Right hindlimb (tissue), 1 donor: ENCODE measurements at places on chromosomes 3 and 15.
A peak's percentile ranks its signal among the peaks of the same experiment; 100 is the strongest.

- no peak for DNase-seq
Measured at GRCh38 chr15:62840526-62841268, 201.8 kb upstream of the TPM1 start.

DNA sequence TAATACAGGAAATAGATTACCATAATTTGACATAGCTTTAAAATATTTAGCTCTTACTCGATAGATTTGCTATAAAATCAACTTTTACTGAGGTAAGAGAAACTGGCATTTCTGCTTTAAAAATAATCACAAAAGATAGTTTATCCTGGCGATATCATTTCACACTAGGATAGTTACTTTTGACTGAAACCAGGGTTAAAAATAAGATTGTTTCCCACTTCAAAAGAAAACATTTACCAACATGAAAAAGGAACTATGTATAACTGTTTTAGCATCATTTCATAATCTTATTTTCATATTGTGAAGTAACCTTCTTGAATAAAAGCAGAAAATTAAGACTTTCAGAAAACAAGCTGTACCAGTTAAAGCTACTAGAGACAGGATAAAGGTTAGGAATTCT, 15.3 kb downstream of the PSMD6 start:
- DNase-seq = no peak

DNA sequence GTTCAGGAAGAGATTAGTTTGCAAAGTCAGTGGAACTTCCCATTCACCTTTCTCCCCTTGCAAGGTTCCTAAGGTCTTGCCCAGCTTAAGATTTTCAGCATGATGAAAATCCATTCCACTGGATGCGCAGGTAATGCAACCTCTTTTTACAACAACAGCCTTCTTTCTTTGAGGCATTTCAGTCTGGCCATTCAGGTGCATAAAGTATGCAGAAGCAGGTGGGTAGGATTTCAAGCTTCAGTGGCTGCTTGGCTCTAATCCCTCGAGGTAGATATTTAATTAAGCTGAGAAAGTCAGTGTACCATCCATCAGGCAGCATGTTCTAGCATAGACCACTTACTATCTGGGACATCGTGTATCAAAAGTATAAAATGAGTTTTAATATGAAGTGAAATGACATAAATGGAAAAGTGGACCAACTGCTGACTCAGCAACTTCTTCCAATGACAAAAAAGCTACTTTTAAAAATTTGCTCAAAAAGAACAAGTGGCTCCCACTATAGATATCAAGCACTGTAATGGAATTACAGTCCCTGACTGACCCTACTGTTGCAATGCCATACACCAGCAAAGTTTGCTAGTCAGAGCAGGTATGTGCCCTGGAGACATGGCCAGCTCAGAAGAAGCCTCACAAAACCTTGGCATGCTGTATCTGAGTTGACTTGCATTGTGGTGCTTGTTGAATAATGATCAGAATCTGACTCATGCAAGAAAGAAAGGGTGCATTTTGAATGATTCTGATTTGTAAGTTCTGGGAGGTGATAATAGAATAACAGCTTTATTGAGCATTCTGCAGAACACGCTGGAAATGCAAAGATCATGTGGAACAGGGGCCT, 459.9 kb upstream of the MCTP2 start:
- no peak for DNase-seq

- DNase-seq = no peak
Measured at GRCh38 chr3:88921986-88922385, 185.4 kb upstream of the EPHA3 start.

GRCh38 chr3:46393554-46394434, 13.1 kb downstream of the CCR5AS start:
- no peak for DNase-seq

DNA sequence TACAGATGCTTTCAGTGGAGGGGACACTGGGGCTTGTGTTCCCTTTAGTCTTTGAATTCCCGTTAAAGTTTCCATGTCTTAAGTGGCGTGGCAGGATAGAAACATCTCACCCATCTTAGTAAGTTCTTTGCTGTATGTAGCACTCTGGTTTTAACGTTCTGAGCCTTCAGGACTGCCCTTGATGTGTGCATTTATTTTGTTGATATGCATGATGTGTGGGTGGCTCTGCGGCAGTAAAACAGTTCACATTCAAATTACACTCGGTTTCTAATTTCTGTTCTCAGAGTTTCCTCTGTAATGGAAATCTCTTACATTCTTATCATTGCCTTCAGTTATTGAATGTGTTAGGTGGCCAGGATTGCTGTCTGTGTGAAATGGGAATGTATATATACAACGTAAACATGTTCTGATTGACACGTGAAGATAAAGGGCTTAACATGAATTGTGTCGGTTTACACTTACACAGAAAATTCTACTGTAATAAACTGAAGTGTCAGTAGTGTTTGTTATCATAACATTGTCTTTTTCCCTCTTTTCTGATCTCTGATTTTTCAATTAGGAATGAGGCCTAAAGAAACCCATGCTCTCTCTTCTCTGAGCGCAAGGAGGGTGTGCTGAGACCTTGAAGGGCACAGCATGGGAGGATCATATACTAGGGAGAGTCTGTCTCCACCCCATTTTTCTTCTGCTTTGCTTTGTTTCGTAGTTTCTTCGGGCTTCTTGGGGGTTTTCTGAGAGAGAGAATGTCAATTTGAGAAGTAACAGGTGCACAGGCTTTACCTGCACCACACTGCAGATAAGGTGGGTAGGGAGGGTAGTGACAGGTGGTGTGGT, 51.5 kb downstream of the IGF1R start:
- DNase-seq = no peak

GRCh38 chr3:158790901-158791589, 10.8 kb upstream of the MFSD1 start:
- peak; percentile 49 for DNase-seq

GRCh38 chr15:26614734-26615133, 158.1 kb downstream of the GABRB3 start:
- DNase-seq = no peak

- DNase-seq = no peak
Measured at GRCh38 chr3:10004506-10004905, 17.9 kb upstream of the EMC3 start.

- DNase-seq = peak; percentile 78
Measured at GRCh38 chr15:60804986-60805949, 326.3 kb upstream of the ICE2 start.

GRCh38 chr15:40365624-40366456, 7.8 kb downstream of the DISP2 start:
- no peak for DNase-seq

DNA sequence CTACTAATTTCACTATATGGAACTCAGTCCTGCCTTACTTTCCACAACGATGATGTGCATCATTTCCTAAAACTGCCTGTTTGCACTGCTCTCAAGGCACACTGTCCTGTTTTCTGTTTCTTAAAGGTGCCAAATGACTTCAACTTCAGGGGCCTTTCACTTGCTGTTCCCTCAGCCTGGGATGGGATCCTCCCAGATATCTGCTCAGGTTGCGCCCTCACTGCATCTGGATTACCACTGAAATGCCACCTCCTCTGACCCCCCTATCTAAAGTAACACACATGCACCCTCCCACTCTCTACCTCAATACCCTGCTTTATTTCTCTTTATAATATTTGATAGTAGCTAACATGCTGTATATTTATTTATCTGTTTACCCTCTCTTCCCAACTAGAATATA, 123.8 kb upstream of the CMC1 start:
- DNase-seq = no peak

DNA sequence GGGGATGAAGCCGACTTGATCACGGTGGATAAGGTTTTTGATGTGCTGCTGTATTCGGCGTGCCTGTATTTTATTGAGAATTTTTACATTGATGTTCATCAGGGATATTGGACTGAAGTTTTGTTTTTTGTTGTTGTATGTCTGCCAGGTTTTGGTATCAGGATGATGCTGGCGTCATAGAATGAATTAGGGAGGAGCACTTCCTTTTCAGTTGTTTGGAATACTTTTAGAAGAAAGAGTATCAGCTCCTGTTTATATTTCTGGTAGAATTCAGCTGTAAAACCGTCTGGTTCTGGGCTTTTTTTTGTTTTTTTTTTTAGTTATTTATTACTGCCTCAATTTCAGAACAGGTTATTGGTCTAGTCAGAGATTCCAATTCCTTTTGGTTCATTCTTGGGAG, 93.7 kb downstream of the SLC25A26 start:
- no peak for DNase-seq

DNA sequence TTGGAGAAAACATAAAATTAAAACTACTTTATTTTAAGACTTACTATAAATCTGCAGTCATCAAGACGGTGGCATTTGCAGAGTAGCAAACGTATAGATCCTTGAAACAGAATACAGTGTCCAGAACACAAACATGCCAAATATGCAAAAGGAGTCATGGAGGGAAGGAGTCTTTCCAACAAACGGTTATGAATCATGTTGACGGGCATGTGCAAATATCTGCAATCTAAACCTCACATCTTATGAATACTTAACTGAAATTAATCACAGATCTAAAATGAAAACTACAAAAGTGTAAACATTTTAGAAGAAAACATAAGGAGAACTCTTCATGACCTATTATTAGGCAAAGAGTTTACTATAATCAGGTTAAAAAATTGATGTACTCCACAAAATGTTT, 69.4 kb downstream of the TFRC start:
- no peak for DNase-seq

GRCh38 chr15:88072598-88073390, 183.7 kb downstream of the NTRK3 start:
- no peak for DNase-seq

DNA sequence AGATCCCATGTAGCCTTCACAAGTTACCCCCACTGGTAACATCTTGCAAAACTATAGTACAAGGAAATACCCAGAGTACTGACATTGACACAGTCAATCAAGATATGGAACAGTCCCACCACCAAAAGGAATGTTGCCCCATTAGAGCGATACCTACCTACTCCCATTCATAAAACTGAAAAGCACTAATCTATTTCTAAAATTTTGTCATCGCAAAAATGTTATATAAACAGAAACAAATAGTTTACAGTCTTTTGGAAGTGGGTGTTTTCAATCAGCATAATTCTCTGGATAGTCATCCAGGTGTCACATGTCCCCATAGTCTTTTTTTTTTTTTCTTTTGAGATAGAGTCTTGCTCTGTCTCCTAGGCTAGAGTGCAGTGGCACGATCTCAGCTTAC, 156.9 kb upstream of the AGTR1 start:
- no peak for DNase-seq

DNA sequence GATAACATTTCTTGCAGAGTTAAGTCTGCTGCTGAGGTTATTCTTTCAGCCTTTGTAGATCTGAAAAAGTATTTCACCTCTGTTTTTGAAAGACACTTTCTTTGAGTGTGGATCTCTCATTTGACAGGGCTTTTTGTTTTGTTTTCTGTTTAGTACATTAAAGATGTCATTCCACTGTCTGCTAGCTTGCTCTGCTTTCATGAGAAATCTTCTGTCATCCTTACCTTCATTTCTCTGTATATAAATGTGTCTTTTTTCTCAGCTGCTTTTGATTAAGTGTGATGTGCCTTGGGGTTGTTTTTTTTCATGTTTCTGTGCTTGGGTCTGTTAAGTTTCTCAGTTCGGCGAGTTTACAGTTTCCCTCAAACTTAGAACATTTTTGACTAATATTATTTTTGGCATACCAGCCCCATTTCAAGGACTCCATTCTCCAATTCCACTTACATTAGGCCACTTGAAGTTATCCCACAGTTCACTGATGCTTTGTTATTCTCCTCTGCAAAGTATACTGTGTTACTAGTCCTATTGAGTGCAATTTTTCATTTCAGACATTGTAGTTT, 43.9 kb upstream of the CA12 start:
- DNase-seq = no peak

- no peak for DNase-seq
Measured at GRCh38 chr15:51492528-51492927, 130.0 kb downstream of the DMXL2 start.

GRCh38 chr15:58419803-58420524, 11.8 kb upstream of the LIPC start:
- DNase-seq = no peak

GRCh38 chr3:44208568-44208967, 33.1 kb upstream of the TOPAZ1 start:
- DNase-seq = no peak

DNA sequence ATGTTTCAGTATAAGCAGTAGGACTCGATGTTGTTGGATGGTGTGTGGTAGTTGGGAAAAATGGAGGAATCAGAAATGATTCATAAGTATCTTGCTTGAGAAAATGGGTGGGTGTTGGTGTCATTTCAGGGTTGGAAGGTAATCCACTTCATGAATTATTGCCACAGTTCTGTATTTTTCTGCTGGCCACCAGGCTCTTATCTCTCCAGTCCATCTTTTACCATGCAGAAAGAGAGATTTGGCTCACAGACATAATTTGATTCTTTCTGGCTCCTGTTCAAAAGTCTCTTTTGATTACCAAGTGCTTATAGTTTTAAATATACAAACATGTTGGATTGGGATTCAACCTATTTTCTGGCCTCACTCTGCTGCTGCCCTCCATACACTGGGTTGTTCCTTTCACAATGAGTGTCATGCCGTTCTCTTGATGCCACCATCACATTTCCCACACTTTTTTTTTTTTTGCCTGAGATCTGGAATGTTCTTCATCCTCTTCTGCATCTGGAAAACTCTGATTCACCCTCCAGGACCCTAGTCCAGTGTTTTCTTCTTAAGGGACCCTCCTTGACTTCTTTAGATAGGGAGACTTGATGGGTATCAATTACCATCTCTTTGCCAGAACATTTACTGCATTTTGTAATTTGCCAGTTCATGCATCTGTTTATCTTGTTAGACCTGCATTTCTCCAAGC, 69.4 kb upstream of the GAP43 start:
- DNase-seq = no peak

DNA sequence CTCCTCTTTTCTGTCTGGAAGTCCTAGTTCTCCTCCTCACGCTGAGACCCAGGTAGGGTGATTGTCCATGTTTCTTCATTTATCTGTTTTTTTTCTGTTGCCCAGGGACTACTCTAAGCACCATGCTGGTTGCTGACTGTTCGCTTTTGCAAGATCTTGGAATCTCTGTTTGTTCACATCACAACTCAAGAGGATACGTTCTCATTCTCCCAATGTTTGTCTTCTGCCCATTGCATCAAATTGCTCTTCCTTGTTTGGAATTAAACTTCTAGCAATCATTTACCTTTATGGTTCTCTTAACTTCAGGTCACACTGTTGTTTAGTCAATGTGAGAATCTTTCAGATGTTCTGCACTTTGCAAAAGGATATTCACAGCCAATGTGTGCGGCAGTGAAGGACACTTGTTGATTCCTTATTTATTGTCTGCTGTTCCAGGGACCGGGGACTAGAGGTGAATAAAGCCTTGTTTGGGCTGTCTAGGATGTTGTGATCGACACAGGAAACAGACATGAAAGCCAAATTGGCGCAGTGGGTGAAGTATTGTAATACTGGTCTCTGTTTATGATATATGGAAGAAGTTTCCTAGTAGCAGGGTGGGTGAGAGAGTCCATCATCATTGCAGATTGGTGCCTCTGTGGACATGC, 24.5 kb downstream of the LPP start:
- no peak for DNase-seq

GRCh38 chr15:89114990-89115389, 26.7 kb downstream of the ABHD2 start:
- DNase-seq = no peak

DNA sequence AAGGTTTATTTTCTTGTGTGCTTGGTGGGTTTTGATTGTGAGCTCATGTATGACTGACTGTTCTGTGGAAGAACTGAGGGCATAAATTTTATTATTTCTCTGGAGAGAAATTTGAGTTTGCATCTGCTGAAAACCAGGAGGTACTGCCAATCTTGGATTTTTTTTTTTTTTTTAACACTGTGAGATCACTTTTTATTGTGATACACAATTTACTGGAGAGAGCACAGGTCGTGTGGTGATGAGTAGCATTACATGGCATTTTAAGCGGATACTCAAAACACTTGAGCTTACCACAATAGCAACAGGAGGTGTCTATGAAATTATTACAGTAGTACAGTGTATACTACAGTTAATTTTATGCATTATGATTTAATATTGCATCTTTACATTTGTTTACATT, 237.4 kb downstream of the MFSD1 start:
- DNase-seq = no peak
